ENCODE measurements at places on chromosomes 5 and 9. TPM values are rescaled to one million over a fixed set of nuclear protein-coding genes. Genes with fewer than 3 reads are reported as not detected.

The RETREG1 gene
- total RNA-seq: 24.3 TPM

The RHOBTB3 gene
- 24.3 TPM for total RNA-seq

The NSD1 gene
- 33.0 TPM for total RNA-seq

The ARL14EPL gene
- not detected for total RNA-seq

The SEMA5A gene
- 0.72 TPM for total RNA-seq

The FOXD4L3 gene
- total RNA-seq: not detected
